Fibroblast of skin of left quadriceps (primary cell): ENCODE measurements at places on chromosomes 1 and 21.

DNA sequence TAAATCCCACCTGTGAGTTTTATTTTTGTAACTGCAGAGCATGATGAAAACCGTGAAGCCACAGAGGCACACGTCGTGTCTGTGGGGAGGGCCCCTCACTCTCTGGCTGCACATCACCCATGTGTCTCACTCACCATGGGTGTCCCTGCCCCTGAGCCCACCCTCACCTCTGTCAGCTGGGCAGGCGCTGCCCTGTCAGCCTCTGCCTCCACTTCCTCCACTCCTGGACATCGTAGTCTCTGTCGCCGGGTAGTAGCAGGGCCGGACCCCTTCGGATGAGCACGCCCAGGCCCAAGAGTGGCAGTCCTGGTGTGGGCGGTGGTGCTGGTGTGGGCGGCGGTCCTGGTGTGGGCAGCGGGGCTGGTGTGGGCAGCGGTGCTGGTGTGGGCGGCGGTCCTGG, 37.3 kb downstream of the COL18A1 start:
- no peak for DNase-seq

GRCh38 chr1:76140227-76140626, 65.7 kb downstream of the ST6GALNAC3 start:
- DNase-seq, result no peak

- DNase-seq, result peak; percentile 89
These were observed 40.3 kb downstream of the RGS5 start for GRCh38 chr1:163162381-163162914.

DNA sequence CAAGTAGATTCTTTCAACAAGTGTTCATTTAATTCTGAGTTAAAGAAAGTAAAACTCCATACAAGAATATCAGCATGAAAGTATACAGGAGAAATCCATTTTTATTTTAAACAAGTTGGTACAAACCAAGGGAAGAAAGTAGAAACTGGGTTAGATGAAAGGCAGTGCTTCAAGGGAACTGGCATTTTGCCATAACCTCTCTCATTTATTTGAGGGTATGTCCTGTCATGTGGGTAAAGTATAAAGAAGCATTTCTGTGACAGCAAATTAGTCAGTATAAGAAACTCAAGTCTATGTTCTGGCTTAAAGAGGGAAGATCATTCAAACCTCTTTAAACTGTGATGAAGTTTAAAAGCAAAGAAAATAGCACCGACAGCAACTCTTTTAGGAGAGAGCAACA, 32.0 kb downstream of the OLFM3 start:
- DNase-seq, result no peak

DNA sequence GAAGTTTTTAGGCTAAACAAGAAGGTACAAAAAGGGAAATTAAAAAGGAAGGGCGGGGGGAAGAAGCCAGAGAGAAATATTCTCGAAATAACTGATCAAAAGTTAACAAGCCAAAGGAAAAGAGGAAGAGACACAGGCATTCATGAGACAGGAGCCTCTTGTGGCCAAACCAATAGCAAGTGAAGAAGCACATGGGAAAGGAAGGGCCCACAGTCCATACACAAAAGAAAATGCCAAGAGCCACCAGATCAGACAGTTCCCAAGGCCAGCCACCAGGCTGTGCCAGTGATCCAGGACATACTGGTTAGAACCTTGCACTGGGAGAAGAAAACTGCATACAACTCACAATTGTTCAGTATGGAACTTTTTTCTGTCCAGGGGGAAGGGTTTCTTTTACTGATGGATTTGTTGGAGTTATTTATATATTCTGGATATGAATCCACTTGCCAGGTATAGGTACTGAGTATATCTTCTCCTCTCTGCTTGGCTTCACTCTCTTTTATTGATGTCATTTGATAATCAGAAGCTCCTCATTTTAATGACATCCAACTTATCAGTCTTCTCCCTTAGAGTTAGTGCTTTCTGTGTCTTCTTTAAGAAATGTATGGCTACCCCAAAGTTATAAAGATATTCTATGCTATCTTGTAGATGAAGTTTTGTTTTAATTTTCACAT, 76.8 kb downstream of the CD46 start:
- DNase-seq, result peak; percentile 48
